ENCODE measurements at places on chromosomes 1 and 21. TPM values are rescaled to one million over a fixed set of nuclear protein-coding genes. Genes with fewer than 3 reads are reported as not detected.

AADACL4 gene
- not detected for total RNA-seq

C1QTNF12 gene
- total RNA-seq = 5.5 TPM

MNDA gene
- 2.4 TPM for total RNA-seq

CFHR3 gene
- not detected for total RNA-seq

CXADR gene
- total RNA-seq = 18.6 TPM

OR2L8 gene
- total RNA-seq = 6.4 TPM

PLA2G2D gene
- total RNA-seq = not detected

APCS gene
- total RNA-seq = not detected

PIGR gene
- not detected for total RNA-seq

OLFM3 gene
- total RNA-seq = 76.5 TPM

CFAP57 gene
- total RNA-seq = 1.4 TPM

AIDA gene
- total RNA-seq = 50.1 TPM

SLC19A2 gene
- total RNA-seq = 6.0 TPM

MROH9 gene
- not detected for total RNA-seq

AMPD1 gene
- not detected for total RNA-seq

KRTAP19-6 gene
- not detected for total RNA-seq

OR2L13 gene
- 14.7 TPM for total RNA-seq

RHD gene
- not detected for total RNA-seq

DCST2 gene
- total RNA-seq = 0.52 TPM

FMN2 gene
- 180 TPM for total RNA-seq

S100A3 gene
- not detected for total RNA-seq

TAL1 gene
- total RNA-seq = 7.2 TPM

JAM2 gene
- total RNA-seq = 32.6 TPM

ZBTB8A gene
- 4.0 TPM for total RNA-seq

SAMSN1 gene
- total RNA-seq = 1.9 TPM

DNALI1 gene
- 12.5 TPM for total RNA-seq

ATP1A4 gene
- 1.8 TPM for total RNA-seq

CSMD2 gene
- 32.4 TPM for total RNA-seq

LCE1D gene
- not detected for total RNA-seq

KRTAP10-3 gene
- total RNA-seq = not detected

SERBP1 gene
- 92.8 TPM for total RNA-seq

GPR37L1 gene
- 61.7 TPM for total RNA-seq

NFIA gene
- total RNA-seq = 82.5 TPM

KIF26B gene
- total RNA-seq = 6.1 TPM

AIRE gene
- 1.5 TPM for total RNA-seq

HSD3B2 gene
- not detected for total RNA-seq

DPT gene
- total RNA-seq = 0.98 TPM

OR2L2 gene
- total RNA-seq = 5.9 TPM

PDC gene
- not detected for total RNA-seq

HUNK gene
- total RNA-seq = 8.5 TPM

TFF2 gene
- not detected for total RNA-seq

PDZK1 gene
- total RNA-seq = 0.54 TPM

VAV3 gene
- total RNA-seq = 7.4 TPM

LCE2A gene
- not detected for total RNA-seq

OXCT2 gene
- 2.2 TPM for total RNA-seq

RGS8 gene
- total RNA-seq = 6.9 TPM

DNASE2B gene
- total RNA-seq = not detected

CHD1L gene
- 40.5 TPM for total RNA-seq

LCE3D gene
- not detected for total RNA-seq
